ENCODE measurements at places on chromosomes 3 and 15.

GRCh38 chr15:25469377-25469776 lies 30.6 kb upstream of the UBE3A start:
- DNase-seq, result no peak

- DNase-seq, result no peak
These were observed 36.3 kb downstream of the UBE2E2 start for GRCh38 chr3:23239211-23240068.

DNA sequence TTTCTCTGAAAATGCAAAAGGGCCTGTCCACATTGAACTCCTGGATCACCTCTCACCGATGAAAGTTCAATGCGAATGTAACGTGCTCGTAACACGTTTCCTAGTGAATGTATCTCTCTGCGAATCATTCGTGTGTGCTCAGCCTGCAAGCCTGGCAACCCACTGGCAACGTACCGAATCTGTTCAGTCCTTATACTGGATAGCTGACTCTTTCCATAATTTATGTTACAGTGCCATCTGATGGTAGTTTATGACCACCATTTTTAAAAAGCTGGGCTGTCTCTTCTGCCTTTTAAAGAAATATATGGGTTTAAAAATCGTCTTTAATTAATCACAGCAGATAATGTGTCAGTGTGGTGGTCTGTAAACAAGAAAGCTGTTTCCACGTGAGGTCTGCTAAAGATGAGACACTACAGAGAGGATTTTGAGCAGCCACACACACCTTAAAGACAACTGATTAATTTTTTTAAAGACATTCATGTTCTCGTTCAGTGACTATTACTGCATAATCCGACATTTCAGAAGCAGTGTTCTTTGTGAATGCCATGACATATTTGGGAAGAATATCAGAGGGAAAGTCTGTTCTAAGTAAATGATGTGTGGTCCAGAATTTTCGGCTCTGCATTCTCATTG lies 69.4 kb upstream of the FOXP1 start:
- DNase-seq, result peak; percentile 44

GRCh38 chr15:40357723-40358470 lies at the start of gene DISP2:
Gene DISP2 (plus strand): TSS chr15:40358219. CDS start chr15:40358322, 103 bp downstream.
- peak; percentile 100 for DNase-seq

- no peak for DNase-seq
These were observed 399.3 kb upstream of the RGMA start for GRCh38 chr15:93488296-93488713.

DNA sequence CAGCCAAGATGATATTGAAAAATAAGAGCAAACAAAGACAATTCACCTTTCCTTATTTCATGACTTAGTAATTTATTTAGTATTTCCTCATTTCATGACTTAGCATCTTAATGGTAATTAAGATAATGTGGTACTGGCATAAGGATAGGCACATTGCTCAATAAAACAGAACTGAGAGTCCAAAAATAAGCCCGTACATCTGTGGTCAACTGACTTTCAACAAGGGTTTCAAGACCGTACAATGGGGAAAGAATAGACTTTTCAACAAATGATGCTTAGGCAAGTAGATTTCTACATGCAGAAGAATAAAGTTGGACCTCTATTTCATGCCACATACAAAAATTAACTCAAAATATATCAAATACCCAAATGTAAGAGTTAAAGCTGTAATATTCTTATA lies 603 bp upstream of the PYDC2 start:
- no peak for DNase-seq

DNA sequence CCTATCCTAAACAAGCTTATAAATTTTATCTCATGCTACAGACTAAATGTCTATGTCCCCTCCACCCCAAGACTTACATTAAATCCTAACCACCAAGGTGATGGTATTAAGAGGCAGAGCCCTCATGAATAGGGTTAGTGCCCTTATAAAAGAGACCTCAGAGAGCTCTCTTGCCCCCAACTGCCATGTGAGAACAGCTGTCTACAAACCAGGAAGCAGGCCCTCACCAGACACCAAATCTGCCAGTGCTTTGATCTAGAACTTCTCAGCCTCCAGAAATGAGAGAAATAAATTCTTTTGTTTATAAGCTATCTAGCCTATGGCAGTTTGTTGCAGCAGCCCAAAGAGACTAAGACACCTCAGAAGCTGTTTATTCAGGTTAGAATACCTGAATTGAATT lies 58.5 kb downstream of the TP53BP1 start:
- DNase-seq, result no peak

DNA sequence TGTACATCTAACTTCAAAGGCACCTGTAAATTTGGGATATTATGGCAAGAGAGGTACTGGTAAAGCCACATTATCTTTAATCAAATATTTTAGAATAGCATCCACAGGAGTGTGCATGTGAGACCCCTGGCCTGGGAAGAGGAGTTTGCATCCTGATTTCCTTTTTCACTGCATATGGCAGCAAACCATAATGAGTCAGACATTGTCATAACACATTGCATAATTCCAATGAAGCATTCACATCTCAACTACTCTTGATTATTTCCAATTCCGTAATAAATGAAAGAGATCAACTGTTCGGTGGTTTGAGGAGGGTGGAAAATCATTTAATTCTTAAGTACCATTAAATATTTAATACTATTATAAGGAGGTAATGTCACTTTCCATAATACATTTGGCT lies 215.0 kb downstream of the MECOM start:
- no peak for DNase-seq

DNA sequence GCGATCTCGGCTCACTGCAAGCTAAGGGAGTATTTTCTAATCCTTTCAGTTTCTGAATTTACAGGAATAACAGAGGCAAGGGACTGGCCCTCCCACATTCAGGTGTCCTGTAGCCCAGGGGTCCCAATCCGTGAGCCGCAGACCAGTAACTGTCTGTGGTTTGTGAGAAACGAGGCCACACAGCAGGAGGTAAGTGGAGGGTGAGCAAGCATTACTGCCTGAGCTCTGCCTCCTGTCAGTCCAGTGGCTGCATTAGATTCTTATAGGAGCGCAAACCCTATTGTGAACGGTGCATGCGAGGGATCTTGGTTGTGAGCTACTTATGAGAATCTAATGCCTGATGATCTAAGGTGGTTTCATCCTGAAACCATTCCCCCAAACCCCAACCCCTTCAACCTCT lies 5.0 kb upstream of the IL17RC start:
- no peak for DNase-seq

GRCh38 chr15:50113992-50114780 lies 4.8 kb downstream of the ATP8B4 start:
- DNase-seq, result no peak

DNA sequence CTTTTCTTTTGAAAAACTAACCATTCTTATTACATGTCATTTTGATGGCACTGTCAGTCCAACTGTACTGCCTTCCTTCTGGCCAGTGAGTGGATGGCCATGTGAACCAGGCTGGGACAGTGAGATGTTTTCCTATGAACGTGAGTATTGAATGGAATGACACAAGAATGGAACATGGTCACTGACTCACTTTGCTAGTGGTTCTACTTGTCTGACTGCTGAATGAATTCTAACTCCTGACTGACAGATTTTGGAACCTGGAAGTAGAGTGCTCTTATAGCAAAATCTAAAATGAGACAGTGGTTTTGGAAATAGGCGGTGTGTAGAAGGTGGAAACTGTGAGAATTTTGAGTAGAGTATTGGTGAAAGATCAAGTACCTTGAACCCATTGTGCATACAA lies 606.9 kb upstream of the KCNMB2 start:
- no peak for DNase-seq

GRCh38 chr3:177713928-177714900 lies 516.9 kb upstream of the TBL1XR1 start:
- DNase-seq, result no peak

- DNase-seq, result no peak
These were observed 5.8 kb downstream of the SQOR start for GRCh38 chr15:45640616-45641015.

- DNase-seq, result no peak
These were observed 109.6 kb downstream of the ADAMTS9 start for GRCh38 chr3:64578062-64578770.

- DNase-seq, result peak; percentile 33
These were observed 1.4 kb downstream of the NDUFB4 start for GRCh38 chr3:120597445-120598049.

GRCh38 chr3:60698117-60698516 lies 553.1 kb downstream of the FHIT start:
- DNase-seq, result no peak

DNA sequence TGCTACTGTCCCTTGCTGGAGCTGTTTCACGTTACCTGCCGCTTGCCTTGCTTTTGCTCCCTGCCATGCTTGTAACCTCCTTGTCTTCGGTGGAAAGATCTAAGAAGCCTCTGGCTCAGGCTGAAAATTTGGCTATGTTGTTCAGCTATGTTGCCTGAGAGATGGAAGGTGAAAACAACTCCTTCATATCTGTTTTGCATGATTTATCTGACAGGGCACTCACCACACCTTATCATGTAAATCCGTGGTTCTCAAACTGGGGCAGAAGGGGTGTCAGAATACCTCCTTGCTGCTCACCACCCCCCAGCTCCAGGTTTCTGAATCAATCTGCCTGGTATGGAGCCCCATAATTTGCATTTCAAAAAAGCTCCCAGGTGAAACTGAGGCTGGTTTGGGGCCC lies 6.5 kb upstream of the CORO2B start:
- no peak for DNase-seq

DNA sequence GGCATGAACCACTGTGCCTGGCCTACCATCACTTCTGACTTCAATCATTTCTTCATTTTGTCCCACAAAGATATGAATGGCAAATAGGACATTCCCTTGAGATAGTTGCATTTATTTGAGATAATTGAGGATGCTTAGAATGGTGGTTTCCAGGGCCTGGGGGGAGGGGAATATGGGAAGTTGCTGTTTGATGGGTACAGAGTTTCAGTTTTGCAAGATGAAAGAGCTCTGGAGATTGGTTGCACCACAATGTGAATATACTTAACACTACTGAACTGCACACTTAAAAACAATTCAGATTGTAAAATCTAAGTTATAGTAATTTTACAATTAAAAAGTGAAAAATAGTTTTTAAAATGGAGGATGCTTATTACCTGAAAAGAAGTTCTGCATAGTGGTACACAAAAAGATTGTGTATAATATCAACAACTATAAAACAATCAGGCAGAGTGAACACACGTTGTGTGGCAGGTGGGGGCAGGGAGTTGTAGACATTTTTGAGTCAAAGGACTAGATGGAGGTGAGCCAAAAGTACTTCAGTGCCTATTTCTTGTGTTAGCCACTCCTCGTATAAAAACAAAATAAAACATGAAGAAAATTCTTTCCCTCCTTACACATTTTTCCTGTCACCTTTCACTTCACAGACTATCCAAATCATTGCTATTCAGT lies 18.5 kb upstream of the RIOX2 start:
- DNase-seq, result no peak

- no peak for DNase-seq
These were observed 195.7 kb upstream of the SETMAR start for GRCh38 chr3:4107430-4107829.

DNA sequence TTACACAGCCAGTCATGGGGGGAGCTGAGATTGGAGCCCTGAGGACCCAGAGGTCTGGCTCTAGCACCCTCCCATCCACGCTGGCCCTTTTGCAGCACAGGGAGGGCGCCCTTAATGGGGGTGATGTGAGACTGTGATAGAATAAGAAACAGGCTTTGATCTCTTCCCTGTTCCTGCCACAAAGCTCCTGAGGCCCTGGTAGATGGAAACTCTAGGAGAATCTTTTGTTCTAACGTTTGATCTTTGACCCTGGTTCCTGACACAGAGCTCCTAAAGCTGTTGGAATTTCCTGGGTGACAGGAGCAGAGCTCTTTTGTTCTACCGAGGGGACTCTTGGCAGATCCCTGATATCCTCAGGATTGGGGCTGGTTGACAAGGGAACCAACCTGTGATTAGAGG lies 1.2 kb upstream of the UROC1 start:
- DNase-seq, result no peak

GRCh38 chr15:33699691-33700447 lies 268.4 kb upstream of the CHRM5 start:
- DNase-seq, result no peak

- no peak for DNase-seq
These were observed 31.0 kb downstream of the CFAP91 start for GRCh38 chr3:119733812-119734211.
